ENCODE measurements at places on chromosomes 4 and X.
A peak's percentile ranks its signal among the peaks of the same experiment; 100 is the strongest.

- DNase-seq: peak; percentile 35
Observed at GRCh38 chr4:112895811-112896608, 153.4 kb upstream of the ANK2 start.

GRCh38 chr4:84971319-84971932 lies 4.9 kb upstream of the WDFY3 start:
- DNase-seq: peak; percentile 38

- DNase-seq: no peak
Observed at GRCh38 chrX:150058728-150059127, 120.4 kb upstream of the EOLA2 start.

GRCh38 chr4:24055623-24056022 lies 165.8 kb upstream of the PPARGC1A start:
- DNase-seq: no peak

GRCh38 chr4:69999420-69999819 lies 3.7 kb downstream of the STATH start:
- peak; percentile 36 for DNase-seq

- peak; percentile 35 for DNase-seq
Observed at GRCh38 chr4:54065282-54066087, 1.1 kb upstream of the CHIC2 start.

DNA sequence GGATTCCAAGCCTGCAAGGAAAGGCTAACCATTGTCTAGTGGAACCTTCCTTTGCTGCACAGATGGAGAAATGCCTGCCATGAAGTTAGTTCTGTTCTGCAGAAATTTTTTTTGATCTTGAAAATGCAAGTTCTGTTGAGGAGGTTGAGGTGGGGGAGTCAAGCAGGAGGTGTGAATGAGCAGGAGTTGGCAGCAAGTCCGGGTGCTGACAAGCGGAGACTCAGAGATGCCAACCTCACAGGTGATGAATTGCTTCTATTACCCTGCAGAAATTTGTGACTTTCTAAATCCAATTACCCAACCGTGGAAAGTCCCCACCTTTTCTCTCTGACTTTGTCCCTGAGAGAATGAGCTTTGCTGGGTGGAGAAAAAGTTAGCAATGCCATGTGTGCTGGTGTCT lies 350.1 kb downstream of the DHRSX start:
- no peak for DNase-seq

DNA sequence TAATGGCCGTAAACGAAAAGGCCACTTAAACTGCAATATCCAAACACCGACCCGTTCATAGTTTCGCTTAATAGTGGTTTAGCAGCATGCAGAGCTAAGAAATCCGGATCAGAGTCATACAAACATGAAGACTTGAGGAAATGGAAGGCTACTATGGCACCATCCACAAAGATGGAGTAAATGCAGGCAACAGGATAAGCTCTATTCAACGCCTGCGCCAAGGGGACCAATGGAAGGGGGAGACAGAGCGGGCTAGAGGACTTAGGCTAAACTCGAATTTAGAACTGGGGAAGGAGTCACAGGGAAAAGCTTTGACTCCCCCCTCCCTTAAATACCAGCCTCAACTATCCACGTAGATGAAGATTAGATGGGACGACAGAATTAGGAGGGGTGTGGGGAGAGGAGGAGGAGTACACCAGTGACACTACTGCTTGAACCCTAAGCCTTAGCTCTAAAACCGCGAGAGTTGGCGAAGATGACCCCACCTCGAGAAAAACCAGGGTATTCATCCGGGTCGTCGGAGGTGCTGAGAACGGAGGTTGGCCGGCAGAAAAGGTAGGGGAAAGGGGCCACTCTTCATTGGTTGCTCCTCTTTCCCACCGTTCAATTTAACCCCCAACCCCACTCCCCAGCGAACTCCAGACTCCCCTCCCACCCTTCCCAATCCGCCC lies 3.5 kb downstream of the HUWE1 start:
- DNase-seq: peak; percentile 16

DNA sequence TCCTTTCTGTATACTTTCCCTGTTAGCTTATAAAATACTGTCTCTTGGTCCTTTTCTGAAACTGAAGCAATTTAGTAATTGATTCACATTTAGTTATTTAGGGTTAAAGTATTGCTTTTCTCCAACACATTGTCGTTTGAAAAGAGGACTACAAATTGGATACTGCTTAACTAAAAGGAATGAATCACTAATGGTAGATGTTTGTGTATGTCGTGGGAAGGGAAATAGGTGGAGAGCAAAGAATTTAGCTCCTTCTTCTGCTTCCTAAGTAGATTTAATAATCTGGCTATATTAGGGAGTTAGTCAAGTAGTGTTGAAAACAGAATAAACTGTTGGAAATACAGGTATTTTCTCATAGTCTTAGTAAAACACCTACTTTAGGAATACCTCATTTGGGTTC lies 27.9 kb downstream of the SLAIN2 start:
- no peak for DNase-seq

DNA sequence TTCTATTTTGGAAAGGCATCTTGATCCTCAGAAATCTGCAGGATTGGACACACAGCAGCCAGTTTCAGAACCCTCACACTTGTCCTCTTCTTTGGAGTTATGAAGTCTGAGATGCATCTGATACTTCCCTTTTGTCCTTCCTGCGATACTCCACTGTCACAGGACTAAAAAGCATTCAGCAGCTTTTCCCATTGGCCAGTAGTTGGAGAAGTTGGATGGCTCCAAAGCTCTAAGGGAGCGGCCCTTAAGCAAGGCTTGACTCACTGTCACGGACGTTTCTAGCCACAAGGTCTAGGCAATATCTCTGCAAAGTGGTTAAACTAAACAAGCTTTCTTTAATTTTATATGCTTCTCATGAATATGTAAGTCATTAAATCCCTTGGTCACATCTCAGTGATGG lies 417.0 kb downstream of the AFF2 start:
- DNase-seq: no peak

DNA sequence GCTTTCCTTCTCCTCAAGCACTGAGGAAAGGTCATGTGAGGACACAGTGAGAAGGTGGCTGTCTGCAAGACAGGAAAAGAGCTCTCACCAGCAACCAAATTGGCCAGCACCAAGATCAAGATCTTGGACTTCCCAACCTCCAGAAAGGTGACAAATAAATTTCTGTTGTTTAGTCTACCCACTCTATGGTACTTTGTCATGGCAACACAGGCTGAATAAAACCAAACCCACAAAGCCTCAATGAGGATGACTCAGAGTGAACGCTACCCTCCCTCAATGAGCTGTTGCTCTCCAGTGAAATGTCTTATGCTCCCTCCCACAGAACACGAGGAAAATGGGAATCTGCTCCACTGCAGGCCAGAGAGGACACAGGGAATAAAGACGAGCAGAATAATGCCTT lies 244.1 kb downstream of the RAB28 start:
- DNase-seq: no peak

GRCh38 chr4:140342620-140343019 lies 30.8 kb upstream of the SCOC start:
- DNase-seq: no peak

DNA sequence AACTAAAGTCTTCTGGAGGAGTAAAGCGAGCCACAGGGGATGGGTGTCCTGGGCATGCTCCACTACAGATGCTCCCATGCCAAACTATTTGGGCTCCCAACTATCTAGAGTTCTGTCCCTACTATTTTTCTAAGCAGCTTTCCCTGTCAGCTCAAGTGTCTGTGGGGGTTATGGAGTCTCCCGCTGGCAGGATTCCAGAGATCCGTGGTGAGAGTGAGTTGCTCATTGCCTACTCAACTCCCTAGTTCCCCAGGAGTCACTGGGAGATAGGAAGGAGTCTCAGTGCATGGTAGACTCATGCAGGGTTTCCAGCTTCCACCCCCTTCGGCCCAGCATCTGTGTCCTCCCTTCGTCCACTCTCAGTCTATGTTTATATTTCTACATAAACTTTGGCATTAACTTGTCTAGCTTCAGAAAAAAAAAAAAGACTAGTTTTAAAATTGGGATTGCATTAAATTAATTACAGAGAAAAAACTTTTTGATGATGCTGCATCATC lies 55.1 kb upstream of the INPP4B start:
- DNase-seq: no peak

DNA sequence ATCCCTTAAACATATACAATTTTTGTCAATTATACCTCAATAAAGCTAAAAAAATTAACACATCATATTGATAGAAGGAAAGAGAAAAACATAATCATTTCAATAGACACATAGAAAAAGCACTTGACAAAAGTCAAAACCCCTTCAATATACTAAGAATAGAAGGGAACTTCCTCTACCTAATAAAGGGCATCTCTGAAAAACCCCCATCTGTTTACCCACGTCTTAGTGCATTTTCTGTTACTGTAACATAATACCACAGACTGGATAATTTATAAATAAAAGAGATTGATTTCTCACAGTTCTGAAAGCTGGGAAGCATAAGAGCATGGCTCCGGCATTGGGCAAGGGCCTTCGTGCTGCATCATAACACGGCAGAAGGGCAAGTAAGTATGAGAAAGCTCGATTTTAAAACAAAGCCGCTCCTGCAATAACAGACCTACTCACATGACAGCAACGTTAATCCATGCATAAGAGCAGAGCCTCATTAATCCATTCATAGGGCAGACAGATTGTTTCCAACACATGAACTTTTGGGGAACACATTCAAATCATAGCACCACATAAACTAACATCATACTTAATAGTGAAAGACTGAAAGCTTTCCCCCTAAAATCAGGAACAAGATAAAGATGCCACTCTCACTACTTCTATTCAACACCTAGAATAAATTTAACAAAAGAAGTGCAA lies 15.7 kb downstream of the STEEP1 start:
- no peak for DNase-seq

GRCh38 chr4:173935622-173936405 lies 347.7 kb downstream of the FBXO8 start:
- DNase-seq: no peak

- no peak for DNase-seq
Observed at GRCh38 chr4:151251603-151252304, 25.2 kb upstream of the PRSS48 start.

GRCh38 chr4:11470438-11471045 lies 41.8 kb upstream of the HS3ST1 start:
- peak; percentile 80 for DNase-seq

DNA sequence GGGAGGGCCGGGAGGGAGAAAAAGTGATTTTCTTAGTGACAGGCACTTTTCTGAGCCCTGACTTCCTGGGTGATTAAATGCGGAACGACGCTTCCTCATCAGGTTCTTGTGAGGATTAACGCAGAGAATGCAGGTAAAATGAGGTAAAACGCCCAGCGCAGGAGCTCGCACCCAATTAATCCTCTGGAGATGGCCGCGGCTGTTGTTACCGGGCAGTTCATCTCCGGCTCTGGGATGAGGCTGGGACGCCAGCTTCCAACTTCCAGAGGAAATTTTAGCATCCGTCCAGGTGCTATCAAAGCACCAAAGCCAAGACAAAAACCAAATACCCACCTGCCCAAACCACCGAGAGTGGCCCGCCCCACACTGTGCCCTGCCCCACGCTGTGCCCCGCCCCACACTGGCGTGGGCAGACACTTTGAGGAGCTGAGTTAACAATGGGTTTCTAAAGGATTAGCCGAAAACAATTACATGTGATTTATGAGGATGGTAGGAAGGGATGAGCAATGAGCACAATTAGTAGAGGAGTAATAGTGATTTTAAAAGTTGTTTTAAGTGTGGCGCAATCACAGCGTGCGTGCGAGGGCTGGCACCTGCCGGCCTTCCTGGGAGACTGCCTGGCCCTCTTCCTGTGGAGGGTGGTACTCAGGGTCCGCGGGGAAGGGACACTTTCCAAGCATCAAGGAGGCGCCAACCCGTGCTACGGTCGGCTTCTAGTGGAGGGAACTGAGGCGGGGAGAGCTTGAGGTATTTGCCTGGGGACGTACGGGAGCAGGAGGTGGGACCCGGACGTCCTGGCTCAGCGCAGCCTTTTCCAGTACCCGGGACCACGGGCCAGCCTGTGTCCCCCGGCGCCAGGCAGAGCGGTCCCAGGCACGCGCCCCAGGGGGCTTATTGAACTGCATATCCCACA lies 41.6 kb upstream of the ADRA2C start:
- DNase-seq: peak; percentile 1

GRCh38 chr4:171378323-171378722 lies 434.9 kb upstream of the GALNTL6 start:
- peak; percentile 6 for DNase-seq

- peak; percentile 70 for DNase-seq
Observed at GRCh38 chrX:153441981-153442380, 3.9 kb downstream of the TREX2 start.

DNA sequence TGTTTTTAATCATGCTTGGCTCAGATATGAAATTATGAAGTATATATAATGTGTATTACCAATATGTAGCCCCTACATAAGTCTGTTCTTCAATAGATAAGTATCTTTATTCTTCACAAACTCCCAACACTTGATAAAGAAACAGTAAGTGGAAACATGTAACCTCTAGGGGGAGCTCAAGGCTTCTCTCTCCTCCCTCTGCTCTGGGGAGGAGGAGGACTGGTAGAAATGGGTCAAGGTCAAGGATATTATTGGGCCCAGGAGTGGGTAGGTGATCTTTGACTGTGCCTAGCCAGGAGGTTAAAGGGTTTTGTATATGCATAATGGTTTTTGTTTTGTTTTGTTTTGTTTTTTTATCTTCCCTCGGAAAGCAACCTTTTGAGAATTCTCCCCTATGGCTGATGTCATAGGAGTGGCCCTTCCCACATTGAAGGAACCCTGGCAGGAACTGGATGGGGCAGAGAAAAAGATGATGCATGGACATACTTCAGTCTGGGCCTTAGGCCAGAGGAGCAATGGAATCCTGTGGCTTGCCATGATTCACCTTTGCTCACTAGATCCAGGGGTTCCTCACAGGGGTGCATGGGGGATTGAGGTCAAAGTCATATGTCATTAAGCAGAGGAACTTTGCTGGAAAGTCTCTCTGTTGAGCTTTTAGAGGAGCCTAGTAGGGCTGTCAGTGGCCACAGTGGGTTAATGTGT lies 460.3 kb downstream of the MID1IP1 start:
- peak; percentile 90 for DNase-seq

GRCh38 chr4:3210467-3210866 lies 38.5 kb upstream of the MSANTD1 start:
- DNase-seq: no peak

DNA sequence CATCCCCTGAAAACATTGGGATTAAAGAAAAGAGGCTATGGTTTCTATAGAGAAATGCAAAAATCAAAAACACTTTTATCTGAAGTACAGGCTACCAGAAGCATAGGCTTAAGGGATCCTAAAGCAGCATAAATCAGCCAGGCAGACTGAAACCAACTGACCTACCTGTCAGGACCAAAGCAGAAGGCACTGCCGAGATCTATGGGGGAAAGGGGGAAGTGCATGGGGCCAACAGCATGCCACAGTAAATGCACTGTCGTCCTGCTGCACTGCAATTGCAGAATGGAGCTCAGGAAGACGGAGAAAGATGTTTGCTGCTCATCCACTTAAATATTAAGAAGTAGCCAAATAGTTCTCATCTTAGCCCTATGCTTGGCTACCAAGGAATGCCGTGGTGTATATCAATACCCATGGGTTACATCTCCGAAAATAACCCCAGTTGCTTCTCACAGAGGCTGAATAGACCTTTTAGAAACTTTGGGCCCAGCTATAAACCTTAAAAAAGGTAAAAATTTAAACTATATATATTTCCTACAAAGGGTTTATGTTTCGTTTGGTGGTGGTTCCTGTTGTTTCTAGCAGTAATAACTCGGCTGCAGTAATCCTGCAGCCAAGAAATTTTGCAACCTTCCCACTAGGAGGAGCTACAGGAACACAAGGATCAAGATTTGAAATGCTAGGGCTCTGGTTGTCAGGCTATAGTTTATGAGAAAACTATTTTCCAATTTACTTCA lies 312.2 kb upstream of the DIAPH2 start:
- no peak for DNase-seq

GRCh38 chr4:46211406-46211805 lies 87.6 kb upstream of the GABRG1 start:
- DNase-seq: no peak
